NCI-H1092 (cell line): ENCODE measurements at places on chromosomes 7 and 10.

DNA sequence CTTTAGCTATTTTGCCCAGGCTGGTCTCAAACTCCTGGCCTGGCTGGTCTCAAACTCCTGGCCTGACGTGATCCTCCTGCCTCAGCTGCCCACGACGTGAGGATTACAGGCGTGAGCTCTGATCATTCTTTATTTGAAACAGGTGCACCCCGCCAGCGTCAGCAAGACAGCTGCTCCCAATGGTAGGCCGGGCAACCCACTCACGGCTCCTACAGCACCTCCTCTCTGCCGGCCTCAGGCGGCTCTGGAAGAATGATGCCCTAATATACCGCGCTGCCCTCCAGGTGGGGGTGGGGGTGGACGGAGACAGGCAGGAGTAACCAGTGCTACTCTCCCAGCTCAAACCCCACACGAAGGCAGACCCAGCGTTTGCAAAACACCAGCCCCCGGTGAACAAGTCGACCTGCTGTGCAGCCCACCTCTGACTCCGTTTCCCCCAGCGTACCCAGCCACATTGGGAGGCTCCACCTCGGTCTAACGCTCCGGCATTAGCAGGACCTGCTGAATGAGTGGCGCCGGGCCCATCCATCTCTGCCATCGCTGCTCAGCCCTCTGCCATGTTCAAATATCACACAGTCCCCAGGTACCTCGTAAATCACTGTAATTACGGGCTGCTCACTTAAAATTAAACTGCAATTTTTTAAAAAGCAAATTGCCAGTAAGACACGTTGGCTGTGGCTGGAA is 148.6 kb downstream of the ELFN1 start:
- DNase-seq: no peak

DNA sequence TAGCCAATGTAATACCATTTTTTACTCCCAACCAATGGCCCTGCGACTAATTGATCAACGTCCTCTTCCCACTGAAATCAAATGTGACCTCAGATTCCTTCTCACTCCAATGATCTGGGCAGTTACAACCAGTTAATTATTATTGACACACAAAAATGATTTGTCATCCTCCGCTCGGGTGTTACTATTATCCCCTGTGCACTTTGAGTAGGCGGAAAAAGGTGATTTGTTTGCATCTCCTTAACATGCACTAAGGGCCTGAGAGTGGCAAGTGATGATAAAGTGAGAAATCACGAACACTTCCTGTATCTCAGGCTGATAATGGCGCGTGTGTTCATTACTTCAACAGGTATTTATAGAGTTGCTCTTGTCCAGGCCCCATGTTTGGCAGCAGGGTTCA is 40.9 kb upstream of the PNLIP start:
- DNase-seq: no peak

DNA sequence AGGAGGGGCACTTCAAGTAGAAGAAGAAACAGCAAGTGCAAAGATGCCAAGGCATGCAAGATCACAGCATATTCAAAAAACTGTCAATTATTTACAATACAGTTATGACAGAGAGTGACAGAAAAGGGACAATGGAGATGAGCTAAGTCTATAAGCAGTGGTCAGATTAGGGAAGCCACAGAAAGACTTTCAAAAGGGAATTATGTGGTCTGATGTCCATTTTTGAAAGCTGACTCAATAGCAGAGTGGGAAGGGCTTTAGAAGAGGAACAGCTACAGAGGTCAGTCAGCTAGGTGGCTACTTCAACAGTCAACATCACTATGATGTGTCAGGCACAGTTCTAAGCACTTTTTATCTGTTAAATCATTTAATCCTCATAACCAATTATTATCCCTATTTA is 45.2 kb upstream of the SPOCK2 start:
- DNase-seq: no peak

DNA sequence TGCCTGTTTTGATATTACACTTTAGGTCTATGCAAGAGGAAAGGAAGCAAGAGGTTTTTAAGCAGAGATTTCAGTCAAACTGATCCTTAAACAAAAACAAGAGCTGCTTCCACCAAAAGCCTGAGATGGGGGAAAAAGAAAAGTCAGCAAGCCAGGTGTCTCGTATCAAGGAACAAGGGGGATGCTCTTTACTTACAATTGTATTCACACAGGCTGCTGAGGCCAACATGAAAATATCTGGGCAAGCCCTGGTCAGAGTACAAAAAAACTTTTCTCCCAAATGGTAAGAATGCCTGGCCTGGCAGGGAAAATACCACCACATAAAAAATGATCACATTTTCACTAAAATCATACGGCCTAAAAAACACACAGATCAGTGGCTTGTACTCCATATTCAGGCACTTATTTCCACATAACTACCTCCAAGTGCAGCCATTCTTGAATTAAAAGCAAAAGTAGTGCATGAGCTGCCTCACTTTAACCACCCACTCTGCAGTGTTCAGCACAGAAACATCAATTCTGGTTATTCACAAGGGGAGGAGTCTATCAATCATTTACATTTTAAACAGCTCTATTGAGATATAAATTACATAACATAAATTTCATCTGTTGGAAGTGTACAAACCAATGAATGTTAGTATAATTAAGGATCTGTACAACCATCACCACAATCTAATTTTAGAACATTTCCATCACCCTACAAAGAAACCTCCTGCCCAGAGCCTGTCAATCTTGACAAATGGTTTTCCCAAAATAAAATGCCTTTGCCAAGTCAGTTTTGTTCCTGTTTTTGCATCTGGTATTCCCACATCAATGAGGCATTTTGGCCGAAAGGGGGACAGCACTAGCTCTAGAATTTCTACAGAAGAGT is 70.2 kb downstream of the GRB10 start:
- no peak for DNase-seq

GRCh38 chr10:125057158-125058001 is 103.0 kb downstream of the CTBP2 start:
- DNase-seq: no peak

- DNase-seq: no peak
Observed at GRCh38 chr10:17655567-17656146, 11.7 kb downstream of the STAM start.

DNA sequence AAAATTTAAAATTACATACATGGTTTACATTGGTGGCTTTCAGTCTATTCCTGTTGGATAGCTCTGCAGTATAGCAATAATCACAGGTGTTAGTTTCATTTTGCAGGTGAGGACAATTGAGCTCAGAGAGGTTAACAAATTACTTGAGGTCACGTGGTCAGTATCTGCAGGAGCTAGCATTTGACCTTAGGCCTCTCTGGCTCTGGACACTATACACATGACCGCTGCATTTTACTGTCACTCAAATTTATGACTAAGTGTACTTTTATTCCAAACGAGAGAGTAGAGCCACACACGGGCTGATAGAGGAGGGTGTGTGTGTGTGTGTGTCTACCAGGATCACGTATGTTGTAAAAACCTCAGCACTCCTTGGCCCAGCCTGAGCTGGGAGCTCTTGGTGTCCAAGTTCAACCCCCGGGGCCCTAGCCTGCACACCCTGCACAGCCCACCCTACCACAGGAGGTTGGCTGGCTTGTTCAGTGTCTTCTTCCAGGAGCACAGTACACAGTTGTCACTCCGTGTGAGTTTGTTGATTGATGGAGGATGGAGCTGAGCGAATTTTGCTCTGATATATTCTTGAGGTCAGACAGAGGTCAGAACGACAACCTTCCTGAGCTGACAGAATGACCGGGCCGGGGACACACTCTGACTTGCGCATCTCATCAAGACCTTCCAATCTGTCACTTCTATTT is 272.7 kb downstream of the GFRA1 start:
- no peak for DNase-seq

GRCh38 chr7:19916046-19916445 is 142.6 kb upstream of the TMEM196 start:
- DNase-seq: no peak

DNA sequence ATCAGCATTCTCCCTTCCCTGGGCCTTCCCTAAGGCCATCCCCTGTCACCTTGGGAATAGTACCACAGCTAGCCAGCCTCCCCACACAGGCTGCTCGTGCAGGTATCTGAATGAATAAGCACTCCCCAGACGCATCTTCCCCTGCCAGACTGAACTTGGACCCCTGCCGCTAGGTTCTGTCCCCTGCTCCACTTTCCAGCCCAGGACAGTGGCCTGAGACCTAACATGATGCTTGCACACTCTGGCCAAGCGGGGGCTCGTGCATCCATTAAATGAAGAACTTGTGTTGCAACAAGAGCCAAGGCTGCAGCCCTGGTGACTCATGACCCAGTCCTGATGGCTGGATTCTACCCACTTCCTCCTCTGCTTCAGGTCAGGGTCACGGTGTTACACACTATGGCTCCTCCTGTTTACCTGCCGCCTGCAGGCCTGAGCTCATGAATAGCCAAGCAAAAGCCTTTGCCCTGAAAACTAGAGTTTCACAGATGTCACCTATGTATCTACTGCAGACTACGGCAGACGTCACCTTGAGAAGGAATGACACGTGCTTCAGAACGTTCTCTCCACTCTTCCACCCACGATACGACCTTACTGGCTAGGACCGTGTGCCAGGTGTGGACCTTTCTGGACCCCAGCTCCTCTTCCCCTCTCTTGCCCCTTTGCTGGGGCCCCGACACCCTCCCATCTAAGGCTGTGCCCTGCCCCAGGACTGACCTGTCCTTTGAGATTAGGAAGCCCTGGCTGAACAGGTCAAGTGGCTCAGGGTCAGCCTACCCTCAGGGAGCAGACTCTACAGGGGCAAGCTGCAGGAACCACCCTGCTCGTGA is 6.5 kb downstream of the ASB13 start:
- no peak for DNase-seq

- DNase-seq: no peak
Observed at GRCh38 chr10:118753331-118754228, 1.2 kb downstream of the CACUL1 start.

DNA sequence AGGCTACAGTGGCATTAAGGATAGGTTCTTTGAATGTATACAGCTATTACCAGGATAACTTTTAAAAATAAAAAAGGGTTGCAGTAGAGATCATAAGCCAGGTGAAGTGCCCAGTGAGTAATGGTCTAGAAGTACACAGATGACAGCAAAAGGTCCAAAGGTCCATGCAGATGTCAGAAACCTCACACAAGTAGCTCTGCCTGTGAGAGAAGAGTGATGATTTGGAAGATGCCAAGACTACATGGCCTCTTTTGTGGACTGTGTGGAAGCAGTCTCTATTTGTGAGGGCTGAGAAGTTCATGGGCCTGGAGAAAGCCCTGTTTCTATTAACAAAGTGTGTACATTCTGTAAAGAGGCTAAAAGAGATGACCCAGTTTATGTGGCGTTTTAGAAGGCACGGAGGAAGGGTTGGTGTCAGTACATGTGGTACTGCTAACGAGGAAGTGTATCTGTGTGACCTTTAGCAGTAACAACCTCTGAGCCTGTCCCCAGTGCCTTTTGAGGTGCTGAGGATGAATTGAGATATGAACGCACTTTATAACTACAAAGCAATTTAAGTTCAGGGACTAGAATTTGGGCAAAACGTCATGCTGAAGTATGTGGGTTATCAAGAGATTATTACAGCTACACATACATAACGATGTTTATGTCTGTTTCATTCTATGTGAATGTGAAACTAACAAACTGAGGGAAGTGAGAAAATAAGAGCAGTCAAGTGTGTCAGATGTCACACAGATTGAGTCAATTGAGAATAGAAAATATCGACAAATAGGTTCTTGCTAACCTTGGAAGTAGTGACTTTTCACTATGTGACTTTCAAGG is 7.6 kb downstream of the CYCS start:
- DNase-seq: no peak

DNA sequence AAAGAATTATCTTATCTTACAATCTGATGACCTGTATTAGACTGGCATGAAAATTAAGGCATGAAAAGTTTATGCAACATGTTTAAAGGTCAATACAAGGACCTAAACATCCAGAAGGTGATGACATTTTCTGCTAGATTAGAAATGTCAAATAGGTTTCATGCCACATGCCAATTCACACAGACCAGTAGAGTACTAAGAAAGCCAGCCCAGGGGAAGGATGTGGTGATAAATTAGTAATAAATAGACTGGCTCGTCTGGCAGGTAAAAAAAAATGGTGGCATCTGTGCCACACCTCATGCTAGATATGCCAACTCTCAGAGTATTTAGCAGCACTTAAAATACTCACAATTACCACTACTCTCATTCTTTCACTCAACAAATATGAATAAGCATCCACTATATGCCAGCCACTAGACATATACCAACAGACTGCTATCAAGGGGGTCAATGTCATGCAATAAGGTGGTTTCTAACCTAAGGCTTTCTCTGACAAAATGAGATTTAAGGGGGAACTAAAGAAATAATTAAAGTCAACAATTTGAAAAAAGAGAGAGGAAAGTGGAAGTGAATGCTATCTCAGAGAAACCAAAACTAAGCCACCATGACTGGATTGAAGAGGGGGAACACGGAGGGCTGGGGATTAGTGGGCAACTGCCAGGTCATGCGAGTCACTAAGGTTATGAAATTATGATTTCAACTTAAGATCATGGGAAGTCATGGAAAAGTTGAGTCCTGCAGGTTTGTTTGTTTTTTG is 83.5 kb downstream of the SGMS1 start:
- no peak for DNase-seq

- DNase-seq: no peak
Observed at GRCh38 chr10:17181751-17182150, 19.7 kb downstream of the TRDMT1 start.

DNA sequence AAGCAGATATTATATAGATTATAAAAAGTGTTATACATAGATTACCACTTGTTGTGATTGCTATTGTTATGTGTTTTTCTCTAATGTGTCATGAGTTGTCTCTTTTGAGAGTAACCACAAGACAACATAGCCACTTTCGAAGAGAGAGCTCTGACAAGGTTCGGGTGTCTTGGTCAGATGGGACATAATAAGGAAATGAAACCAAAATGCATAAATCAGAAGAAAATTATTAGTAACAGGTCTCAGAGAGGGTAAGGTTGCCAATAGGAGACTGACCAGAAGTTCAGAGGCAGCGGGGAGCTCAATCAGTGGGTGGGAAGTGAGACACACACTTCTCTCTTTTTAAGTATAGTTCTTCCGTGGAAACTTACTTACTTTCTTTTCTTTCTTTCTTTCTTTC is 639.2 kb upstream of the POT1 start:
- no peak for DNase-seq

GRCh38 chr7:122337011-122337410 is 32.5 kb upstream of the FEZF1 start:
- DNase-seq: no peak

DNA sequence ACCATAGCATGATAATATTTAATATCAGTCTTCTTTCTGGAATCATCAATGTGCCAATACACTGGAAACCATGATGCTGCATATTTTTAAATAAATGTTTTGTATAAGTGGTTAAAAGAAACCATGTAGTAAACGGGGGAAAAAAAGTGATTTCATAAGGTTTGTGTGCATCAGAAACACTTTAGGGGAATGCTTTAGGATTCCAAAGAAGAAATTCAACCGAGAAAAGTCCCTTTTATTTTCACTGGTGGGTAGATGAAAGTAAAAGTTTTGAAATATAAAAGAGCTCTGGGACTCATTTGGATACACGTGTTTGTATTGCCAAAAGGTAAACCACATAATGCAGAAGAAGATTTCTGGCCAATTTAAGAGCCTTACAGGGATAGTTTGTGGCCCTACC is 11.9 kb upstream of the MACC1 start:
- no peak for DNase-seq

GRCh38 chr10:71581376-71581775 is 138.2 kb downstream of the C10orf105 start:
- no peak for DNase-seq
